ENCODE measurements at places on chromosomes 13 and 19. TPM values are rescaled to one million over a fixed set of nuclear protein-coding genes. Genes with fewer than 3 reads are reported as not detected.

The SYCN gene
- total RNA-seq: not detected

The NKPD1 gene
- 0.09 TPM for total RNA-seq

The POU2F2 gene
- total RNA-seq: 9.8 TPM

The AP1M2 gene
- total RNA-seq: 74.1 TPM

The DLL3 gene
- total RNA-seq: 0.13 TPM

The MCEMP1 gene
- 0.38 TPM for total RNA-seq

The PCDH8 gene
- not detected for total RNA-seq

The FCAR gene
- total RNA-seq: 1.8 TPM

The GPR12 gene
- total RNA-seq: not detected

The LRRC4B gene
- 1.2 TPM for total RNA-seq

The HSD17B14 gene
- total RNA-seq: 5.2 TPM

The FXYD1 gene
- total RNA-seq: 31.8 TPM

The SMIM44 gene
- not detected for total RNA-seq
